ENCODE measurements at places on chromosomes 12 and 14. TPM values are rescaled to one million over a fixed set of nuclear protein-coding genes. Genes with fewer than 3 reads are reported as not detected.

DNA sequence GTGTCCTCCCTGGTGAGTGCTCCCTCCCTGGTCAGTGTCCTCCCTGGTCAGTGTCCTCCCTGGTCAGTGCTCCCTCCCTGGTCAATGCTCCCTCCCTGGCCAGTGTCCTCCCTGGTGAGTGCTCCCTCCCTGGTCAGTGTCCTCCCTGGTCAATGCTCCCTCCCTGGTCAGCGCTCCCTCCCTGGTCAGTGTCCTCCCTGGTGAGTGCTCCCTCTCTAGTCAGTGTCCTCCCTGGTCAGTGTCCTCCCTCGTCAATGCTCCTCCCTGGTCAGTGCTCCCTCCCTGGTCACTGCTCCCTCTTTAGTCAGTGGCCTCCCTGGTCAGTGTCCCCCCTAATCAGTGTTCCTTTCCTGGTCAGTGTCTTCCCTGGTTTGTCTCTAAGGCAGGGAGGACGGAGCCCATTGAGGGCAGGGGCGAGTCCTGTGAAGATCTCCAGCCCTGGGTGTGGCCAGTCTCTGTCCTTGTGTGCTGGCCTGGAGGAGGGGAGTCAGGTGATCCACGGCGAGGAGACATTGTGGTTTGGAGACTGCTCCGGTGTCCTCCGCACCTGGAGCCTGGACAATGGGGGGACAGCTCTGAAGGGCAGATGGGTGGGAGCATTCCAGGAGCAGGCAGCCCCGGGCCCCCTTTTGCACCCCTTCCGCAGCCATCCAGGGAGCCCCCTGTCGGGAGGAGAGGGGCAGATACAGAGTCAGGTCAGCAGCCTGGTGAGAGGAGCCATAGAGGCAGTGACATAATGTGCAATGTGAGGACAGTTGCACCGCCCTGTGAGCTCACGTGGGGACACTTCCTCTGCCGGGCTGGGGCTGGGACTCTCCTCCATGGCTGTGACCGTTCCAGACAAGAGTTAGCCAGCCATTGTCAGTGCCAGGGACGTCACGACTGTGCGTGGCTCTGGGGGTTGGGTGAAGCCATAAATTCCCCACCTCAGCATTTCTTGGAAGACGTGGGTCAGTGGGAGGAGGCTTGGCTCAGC is 93.4 kb downstream of the ADGRD1 start:
- H3K4me3 ChIP-seq, result no peak overlapping the region
- no peak overlapping the region for H3K27ac ChIP-seq
- H3K4me1 ChIP-seq, result no peaks in the 10 kb centered on the region
- DNase-seq, result no peak

DNA sequence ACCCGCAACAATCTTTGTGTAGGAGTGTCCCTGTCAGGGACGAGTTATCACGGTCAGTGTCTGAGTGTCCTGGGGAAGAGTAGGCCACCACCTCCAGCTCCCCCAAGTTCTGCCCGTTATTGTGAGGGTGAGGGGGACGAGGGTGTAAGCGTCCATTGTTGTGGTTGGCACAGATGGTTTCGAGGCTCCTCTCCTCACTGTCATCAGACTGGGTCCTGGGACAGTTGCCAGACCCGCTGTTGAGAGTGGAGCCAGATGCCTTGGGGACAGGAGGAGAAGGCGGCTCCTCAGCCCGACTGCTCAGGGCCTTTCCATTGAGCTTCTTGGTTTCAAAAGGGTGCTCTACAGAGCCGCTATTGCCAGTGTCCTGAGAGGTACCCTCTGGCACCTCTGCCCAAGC is 74.9 kb upstream of the ACTN1 start:
- H3K27ac ChIP-seq, result no peak overlapping the region
- no peaks in the 10 kb centered on the region for H3K27me3 ChIP-seq
- peaks cover 4% of the 10 kb centered on the region for H3K36me3 ChIP-seq
- H3K4me3 ChIP-seq, result no peak overlapping the region
- no peak for DNase-seq

DNA sequence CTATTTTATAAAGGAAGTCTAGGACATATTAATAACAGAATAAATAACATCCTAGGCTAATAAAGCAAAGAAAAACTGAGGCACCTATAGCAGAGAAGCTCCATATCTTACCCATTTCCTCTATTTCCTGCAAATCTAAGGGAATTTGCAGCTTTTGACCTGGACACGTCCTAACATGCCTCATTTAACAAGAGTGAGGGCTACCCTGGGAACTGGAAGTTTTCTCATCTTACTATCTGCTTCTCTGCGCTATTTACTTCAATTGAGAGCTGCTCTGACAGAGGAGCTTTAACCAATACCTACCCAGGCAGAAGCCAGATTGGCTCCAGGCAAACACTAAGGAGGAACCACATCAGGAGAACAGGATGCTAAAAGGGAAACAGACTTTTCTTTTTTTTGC is 5.7 kb downstream of the YBX3 start:
- H3K27me3 ChIP-seq, result no peaks in the 10 kb centered on the region
- H3K4me1 ChIP-seq, result peaks cover 45% of the 10 kb centered on the region
- H3K36me3 ChIP-seq, result peaks cover 85% of the 10 kb centered on the region
- H3K4me3 ChIP-seq, result peak overlapping the region; percentile 53
- no peak for DNase-seq

GRCh38 chr12:104291867-104292524 is 11.5 kb upstream of the EID3 start:
- H3K27ac ChIP-seq, result no peak overlapping the region
- no peak for DNase-seq
- H3K27me3 ChIP-seq, result no peaks in the 10 kb centered on the region
- H3K4me1 ChIP-seq, result peaks cover 52% of the 10 kb centered on the region

DNA sequence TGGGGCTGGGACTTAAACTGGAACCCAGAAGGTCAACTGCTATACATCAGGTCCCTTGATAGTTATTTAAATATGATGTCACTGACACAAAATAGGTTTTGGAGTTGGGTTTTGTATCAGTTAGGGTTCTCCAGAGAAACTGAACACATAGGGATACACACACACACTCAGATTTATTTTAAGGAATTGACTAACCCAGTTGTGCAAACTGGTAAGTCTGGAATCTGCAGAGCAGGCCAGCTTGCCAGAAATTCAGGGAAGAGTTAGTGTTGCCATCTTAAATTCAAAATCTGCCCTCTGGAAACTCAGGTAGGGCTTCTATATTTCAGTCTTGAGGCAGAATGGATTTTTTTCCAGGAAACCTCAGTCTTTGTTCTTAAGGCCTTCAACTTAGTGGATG is 36.9 kb downstream of the MAPK1IP1L start:
- H3K36me3 ChIP-seq, result peaks cover 11% of the 10 kb centered on the region
- H3K27me3 ChIP-seq, result no peaks in the 10 kb centered on the region
- no peak for DNase-seq
- H3K4me3 ChIP-seq, result no peak overlapping the region
- H3K27ac ChIP-seq, result no peak overlapping the region

- no peak overlapping the region for H3K27ac ChIP-seq
- peaks cover 56% of the 10 kb centered on the region for H3K27me3 ChIP-seq
- DNase-seq, result no peak
- H3K4me1 ChIP-seq, result no peaks in the 10 kb centered on the region
- no peaks in the 10 kb centered on the region for H3K36me3 ChIP-seq
- H3K4me3 ChIP-seq, result no peak overlapping the region
These were observed 105.2 kb downstream of the TSPAN9 start for GRCh38 chr12:3182426-3182825.

DNA sequence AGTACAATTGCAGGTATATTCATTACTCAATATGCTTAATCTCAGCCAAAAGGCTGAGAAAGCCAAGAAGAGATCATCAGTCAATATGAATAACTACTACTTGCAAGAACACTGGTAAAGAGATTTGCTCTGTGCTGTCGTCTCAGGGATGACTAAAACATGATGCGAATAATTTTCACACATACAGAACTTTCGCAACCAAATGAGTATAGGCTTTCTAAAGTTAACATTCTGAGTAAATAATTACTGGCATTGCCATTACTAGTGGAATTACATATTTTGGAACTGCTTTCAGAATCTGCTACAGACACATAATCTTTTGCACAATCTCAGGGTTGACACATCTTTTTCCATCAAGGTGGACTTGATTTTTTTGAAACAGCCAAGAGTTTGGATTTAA is 24.7 kb downstream of the NCKAP1L start:
- no peaks in the 10 kb centered on the region for H3K4me1 ChIP-seq
- H3K27me3 ChIP-seq, result peaks cover 94% of the 10 kb centered on the region
- no peak overlapping the region for H3K4me3 ChIP-seq
- H3K36me3 ChIP-seq, result no peaks in the 10 kb centered on the region

- no peak overlapping the region for H3K27ac ChIP-seq
- DNase-seq, result no peak
These were observed 39.4 kb downstream of the CCNK start for GRCh38 chr14:99520571-99521081.

DNA sequence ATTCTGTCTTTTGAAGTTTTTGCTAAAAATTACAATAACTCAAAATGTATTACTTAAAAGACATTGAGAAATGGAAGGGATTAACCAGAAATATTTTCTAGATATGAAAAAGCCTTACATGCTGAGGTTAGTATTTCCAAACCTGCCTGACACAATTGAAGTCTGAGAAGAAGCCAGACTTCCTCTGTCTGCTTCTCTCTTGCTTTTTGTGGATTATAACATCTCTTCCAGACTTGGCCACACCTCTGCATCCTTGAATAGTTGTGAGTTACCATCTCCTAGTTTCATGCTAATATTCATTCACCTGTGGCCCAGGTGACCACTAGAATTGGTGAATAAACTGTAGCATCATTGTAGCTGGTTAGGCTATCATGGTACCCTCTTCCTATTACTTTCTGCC is 497.6 kb downstream of the SLC16A7 start:
- no peaks in the 10 kb centered on the region for H3K36me3 ChIP-seq
- no peak for DNase-seq
- H3K27me3 ChIP-seq, result no peaks in the 10 kb centered on the region

DNA sequence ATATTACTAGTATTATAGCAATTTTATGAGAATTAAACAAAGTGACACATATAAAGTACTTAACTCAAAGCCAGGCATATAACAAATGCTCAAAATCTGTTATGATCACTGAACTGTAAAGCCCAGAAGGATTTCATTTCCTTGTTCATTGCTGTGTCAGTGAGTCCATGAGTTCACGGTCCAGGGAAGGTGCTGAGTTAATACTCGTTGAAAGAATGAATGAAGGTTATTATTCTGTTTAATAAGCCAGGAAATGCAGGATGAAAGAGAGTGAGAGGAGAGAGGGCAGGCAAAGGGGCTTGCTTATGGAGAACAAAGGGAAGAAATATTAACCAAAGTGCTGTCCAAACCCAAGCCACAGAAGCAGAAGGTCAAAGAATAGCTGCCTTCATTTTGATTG is 40.2 kb upstream of the NT5DC3 start:
- no peak overlapping the region for H3K4me3 ChIP-seq
- no peaks in the 10 kb centered on the region for H3K27me3 ChIP-seq
- no peak for DNase-seq
- H3K4me1 ChIP-seq, result peaks cover 27% of the 10 kb centered on the region

DNA sequence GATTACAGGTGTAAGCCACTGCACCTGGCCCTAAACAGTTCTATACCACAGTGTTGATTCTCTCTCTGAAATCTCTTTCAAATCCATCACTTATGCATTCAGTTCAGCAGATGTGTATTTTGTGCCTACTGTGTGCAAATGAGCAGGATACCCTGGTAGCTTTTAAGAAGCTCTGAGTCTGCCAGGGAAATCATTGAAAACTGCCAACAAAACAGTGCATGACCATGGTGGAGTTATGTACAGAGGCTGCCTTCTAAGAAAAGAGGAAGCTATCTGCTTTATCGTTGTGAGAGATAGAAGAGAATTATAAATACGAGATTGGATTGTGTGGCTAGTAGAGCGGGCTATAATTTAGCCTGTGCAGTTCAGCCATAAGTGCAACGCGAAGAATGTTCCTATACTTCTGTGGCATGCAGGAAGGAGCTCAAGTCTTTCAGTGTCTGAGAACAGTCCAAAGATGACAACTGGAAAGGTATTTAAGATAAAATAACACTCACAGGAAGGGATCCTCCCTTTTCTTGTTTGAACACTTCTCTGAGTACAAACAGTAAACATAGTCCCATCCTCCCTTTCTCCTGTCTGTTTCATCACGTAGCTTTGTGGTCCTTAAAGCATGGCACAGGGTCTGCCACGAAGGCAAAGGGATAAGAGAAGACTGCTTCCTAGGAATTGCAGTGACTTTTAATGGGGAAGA is 4.3 kb downstream of the DIP2B start:
- peaks cover 38% of the 10 kb centered on the region for H3K36me3 ChIP-seq
- H3K4me3 ChIP-seq, result peak overlapping the region; percentile 19
- DNase-seq, result no peak
- no peak overlapping the region for H3K27ac ChIP-seq

DNA sequence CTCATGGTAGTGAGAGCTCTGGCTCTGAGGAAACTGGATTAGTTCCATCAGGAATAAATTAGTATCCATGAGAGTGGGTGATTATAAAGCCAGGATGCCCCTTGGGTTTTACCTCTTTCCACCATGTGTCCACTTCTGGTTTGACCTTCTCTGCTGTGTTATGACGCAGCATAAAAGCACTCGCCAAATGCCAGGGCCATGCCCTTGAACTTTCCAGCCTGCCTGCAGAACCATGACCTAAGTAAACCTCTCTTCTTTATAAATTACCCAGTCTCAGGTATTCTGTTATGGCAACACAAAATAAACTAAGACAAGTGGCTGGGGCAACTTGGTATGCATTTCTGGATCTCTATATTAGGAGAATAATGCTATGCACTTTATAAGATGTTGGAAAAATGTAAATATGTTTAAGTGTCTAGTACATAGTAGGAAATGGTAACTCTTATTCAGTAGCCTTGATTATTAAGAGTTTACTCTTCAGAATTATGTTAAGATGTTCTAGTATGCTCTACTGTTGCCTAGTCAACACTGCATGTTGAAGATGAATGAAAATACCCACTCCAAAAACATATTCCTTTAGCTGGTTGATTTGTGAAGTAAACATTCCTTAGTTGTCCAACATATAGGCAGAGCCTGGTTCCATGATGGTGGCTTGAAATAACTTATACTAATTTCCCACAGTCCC is 455.6 kb upstream of the TMPO start:
- no peak for DNase-seq
- H3K27me3 ChIP-seq, result peaks cover 18% of the 10 kb centered on the region
- no peaks in the 10 kb centered on the region for H3K36me3 ChIP-seq
- no peak overlapping the region for H3K4me3 ChIP-seq
- H3K4me1 ChIP-seq, result no peaks in the 10 kb centered on the region
- no peak overlapping the region for H3K27ac ChIP-seq

Gene WSCD2
- not detected for total RNA-seq

Gene CLEC2A
- total RNA-seq, result not detected

Gene LRRC9
- total RNA-seq, result not detected

Gene TSPAN11
- total RNA-seq, result not detected

Gene ALX1
- 2.9 TPM for total RNA-seq

Gene ITPR2
- 4.4 TPM for total RNA-seq

Gene DAO
- not detected for total RNA-seq

Gene PRICKLE1
- 7.0 TPM for total RNA-seq

Gene RPGRIP1
- not detected for total RNA-seq
